ENCODE measurements at places on chromosomes 11 and 22.
A peak's percentile ranks its signal among the peaks of the same experiment; 100 is the strongest.

DNA sequence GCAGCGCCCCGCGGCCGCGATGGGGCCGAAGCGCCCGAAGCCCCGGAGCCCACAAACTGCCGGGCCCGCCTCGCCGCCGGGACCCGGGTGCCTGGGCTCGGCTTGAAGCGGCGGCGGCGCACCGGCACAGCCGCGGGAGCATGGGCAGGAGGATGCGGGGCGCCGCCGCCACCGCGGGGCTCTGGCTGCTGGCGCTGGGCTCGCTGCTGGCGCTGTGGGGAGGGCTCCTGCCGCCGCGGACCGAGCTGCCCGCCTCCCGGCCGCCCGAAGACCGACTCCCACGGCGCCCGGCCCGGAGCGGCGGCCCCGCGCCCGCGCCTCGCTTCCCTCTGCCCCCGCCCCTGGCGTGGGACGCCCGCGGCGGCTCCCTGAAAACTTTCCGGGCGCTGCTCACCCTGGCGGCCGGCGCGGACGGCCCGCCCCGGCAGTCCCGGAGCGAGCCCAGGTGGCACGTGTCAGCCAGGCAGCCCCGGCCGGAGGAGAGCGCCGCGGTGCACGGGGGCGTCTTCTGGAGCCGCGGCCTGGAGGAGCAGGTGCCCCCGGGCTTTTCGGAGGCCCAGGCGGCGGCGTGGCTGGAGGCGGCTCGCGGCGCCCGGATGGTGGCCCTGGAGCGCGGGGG is 346 bp downstream of the FJX1 start:
- peak; percentile 41 for DNase-seq

DNA sequence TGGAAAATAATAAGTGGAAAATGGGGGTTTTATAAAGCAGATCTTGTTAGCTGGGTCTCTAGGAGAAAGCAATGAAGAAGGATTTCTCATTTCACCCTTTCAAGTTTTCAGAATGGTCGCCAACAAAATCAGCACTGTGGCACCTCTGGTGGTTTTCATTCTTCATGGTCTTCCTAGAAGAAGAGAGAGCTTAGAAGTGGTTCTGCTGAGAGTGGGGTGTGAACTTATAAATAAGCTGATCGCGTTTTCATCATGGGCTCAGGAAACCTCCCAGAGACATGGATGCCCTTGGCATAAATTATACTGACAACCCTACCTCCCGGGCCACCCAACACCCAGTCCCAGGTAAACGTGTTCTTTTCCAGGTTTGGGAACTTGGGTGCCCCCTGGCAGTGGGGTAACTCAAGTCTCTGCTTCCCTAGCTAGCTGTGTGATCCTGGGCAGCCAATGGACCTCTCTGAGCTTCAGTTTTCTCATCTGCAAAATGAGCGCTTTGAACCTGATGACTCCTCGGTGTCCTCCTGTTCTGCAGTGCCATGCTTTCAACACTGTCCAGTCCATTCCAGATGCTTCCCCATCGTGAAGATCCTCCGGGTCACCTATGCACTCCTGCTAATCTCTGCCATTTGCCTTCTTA is 72.6 kb upstream of the GRAMD1B start:
- DNase-seq: no peak

GRCh38 chr11:56764976-56765375 is 16.5 kb upstream of the OR9G4 start:
- DNase-seq: no peak

- no peak for DNase-seq
These were observed 30.4 kb downstream of the RELT start for GRCh38 chr11:73406619-73407018.

- DNase-seq: no peak
These were observed 89.3 kb upstream of the OPCML start for GRCh38 chr11:133621611-133622010.

All from GM12892 (cell line).